Kidney (tissue), 22 donors: ENCODE measurements at places on chromosomes 5 and 9. TPM values are rescaled to one million over a fixed set of nuclear protein-coding genes. Genes with fewer than 3 reads are reported as not detected.

The GRIN3A gene
- 0.06 TPM for polyA plus RNA-seq

DNA sequence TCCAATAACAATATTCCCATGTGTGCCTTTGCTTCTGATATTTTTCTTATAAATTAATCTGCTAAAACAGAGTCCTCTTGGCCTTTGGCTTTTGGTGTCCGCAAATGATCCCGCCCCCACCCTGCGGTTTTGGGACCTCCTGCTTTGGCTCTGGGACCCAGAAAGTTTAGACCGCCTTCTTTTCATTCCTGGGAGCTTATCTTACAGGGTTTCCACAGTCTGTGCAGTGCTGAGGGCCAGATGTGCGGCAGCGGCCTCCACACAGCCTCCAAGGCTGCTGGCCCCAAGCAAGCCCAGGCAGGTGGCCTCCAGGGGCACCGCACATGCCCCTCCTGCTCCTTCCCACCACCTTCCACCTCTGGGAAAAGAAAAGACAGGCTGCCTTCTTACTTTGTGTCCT is 191.5 kb downstream of the ERCC6L2 start:
- DNase-seq, result no peak

DNA sequence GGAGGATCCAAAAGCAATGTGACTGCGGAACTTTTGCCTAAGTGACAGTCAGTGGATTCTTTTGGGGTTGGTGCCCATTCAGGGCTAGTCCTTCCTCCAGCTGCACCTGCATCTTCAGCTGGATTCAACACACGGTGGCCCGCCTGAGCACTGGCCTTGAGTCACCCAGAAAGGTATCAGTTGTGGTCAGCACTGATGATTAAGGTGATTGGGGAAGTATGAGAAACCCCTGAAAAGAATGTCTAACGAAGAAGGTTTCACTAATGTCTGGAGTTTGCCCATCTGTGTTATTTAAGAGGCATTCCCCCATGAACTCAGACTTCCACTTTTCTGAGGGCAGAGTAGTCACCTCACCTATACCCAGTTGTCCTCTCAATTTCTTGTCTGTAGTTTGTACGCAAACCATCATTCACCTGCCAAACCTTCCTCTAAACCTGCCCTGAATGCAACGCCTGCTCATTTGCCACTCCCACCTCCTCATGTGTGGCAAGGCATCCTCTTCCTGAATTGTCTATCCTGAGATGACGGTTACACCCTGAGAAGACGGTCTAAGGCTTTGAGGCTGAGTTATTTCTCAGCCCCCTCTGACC is 27.2 kb downstream of the CSF2 start:
- DNase-seq, result no peak

GRCh38 chr5:144711172-144711571 is 540.5 kb downstream of the KCTD16 start:
- DNase-seq, result no peak

- no peak for DNase-seq
Observed at GRCh38 chr9:27426511-27427271, 97.4 kb upstream of the IFNK start.
